Right lung (tissue), 10 donors: ENCODE measurements at places on chromosomes 12 and 14. TPM values are rescaled to one million over a fixed set of nuclear protein-coding genes. Genes with fewer than 3 reads are reported as not detected.

CHD8 gene
- polyA plus RNA-seq, result 70.2 TPM

DDX11 gene
- polyA plus RNA-seq, result 87.5 TPM

RNASE2 gene
- polyA plus RNA-seq, result 1.6 TPM

OTX2 gene
- polyA plus RNA-seq, result not detected

PTPN6 gene
- polyA plus RNA-seq, result 16.6 TPM

FGF23 gene
- polyA plus RNA-seq, result not detected

CFAP251 gene
- 9.6 TPM for polyA plus RNA-seq

AMN1 gene
- 15.0 TPM for polyA plus RNA-seq

LRP1-AS gene
- polyA plus RNA-seq, result 1.1 TPM

ERG28 gene
- polyA plus RNA-seq, result 28.3 TPM

EIF4B gene
- 547 TPM for polyA plus RNA-seq

TRPV4 gene
- polyA plus RNA-seq, result 2.8 TPM

PLBD1 gene
- polyA plus RNA-seq, result 31.6 TPM

ITGB7 gene
- 0.90 TPM for polyA plus RNA-seq

IFNG-AS1 gene
- 0.12 TPM for polyA plus RNA-seq

DAO gene
- not detected for polyA plus RNA-seq

ALX1 gene
- polyA plus RNA-seq, result not detected

LRTM2 gene
- not detected for polyA plus RNA-seq

CLEC2D gene
- polyA plus RNA-seq, result 30.9 TPM

EPYC gene
- not detected for polyA plus RNA-seq

HOXC10 gene
- 1.2 TPM for polyA plus RNA-seq

OR4K14 gene
- not detected for polyA plus RNA-seq
